ENCODE measurements at places on chromosomes 6 and 20.

- no peaks in the 10 kb centered on the region for H3K27me3 ChIP-seq
- no peaks in the 10 kb centered on the region for H3K4me1 ChIP-seq
- no peak for DNase-seq
- no peak overlapping the region for H3K4me3 ChIP-seq
These were observed 67.9 kb downstream of the CDYL start for GRCh38 chr6:4844108-4844507.

DNA sequence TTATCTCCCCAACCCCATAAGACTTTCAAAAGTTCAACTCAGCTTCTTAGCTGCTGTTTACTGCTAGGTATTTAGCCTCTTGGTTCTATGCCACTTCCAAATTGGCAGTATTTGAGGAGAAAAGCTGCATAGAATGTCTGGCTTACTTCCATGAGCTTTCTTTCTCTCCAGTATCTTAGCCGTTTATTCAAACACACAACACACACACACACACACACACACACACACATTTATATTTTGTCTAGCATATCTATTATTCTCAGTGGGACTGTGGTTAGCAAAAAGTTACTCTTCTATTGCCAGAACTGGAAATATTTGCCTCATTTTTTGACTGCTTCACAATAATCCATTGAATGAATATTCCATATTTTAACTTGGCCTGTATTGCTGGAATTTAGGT lies 634.2 kb upstream of the IMPG1 start:
- no peaks in the 10 kb centered on the region for H3K4me1 ChIP-seq
- no peak overlapping the region for H3K4me3 ChIP-seq
- no peak overlapping the region for H3K27ac ChIP-seq
- no peak for DNase-seq

DNA sequence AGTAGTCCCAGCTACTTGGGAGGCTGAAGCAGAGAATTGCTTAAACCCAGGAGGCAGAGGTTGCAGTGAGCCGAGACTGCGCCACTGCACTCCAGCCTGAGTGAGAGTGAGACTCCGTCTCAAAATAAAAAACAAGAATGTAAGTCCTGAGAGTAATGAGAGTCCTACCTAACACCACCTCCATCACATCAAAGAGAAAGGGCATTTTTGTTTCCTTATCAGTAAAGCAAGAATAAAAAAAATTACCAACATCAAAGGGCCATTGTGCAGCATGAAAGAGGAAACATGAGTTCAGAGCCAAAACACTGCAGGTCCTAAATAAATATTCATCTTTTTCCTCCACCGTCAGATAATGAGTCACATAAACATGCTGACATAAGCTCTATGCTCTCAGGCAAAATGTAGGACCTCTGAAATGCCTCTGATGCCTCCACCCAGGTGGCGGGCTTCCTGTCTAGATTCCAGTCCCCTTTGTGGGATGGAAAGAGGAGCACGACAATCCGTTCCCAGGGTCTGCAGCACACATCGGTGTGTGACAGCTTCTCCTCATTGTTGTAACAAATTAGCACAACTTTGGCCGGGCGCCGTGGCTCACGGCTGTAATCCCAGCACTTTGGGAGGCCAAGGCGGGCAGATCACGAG lies 7.2 kb downstream of the ATP9A start:
- H3K27ac ChIP-seq, result no peak overlapping the region
- no peaks in the 10 kb centered on the region for H3K27me3 ChIP-seq
- H3K4me3 ChIP-seq, result no peak overlapping the region
- no peaks in the 10 kb centered on the region for H3K4me1 ChIP-seq
- no peaks in the 10 kb centered on the region for H3K36me3 ChIP-seq

DNA sequence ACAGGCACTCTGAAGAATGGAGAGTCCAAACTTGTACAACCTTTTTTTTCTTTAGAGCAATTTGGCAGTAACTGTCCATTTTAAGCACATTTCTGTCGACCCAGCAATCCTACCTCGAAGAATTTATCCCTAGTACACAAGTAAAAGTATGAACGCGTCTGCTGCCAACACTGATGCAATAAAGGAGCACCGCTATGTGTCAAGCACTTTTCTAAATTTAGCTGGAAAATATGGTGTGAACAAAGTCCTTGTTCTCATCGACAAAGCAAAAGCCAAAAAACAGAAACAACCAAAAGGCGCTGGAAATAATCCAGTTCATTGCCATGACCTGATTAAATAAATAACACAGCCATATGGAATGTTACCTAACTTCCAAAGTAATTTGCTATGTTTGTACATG lies 1.1 kb downstream of the DPM1 start:
- no peak overlapping the region for H3K27ac ChIP-seq
- peak overlapping the region; percentile 89 for H3K4me3 ChIP-seq
- no peaks in the 10 kb centered on the region for H3K36me3 ChIP-seq
- no peak for DNase-seq
- peaks cover 2% of the 10 kb centered on the region for H3K4me1 ChIP-seq
- H3K27me3 ChIP-seq, result no peaks in the 10 kb centered on the region

- no peaks in the 10 kb centered on the region for H3K27me3 ChIP-seq
- no peak overlapping the region for H3K4me3 ChIP-seq
- DNase-seq, result no peak
- H3K27ac ChIP-seq, result peak overlapping the region; percentile 81
- H3K4me1 ChIP-seq, result no peaks in the 10 kb centered on the region
These were observed 38.1 kb upstream of the THBS2 start for GRCh38 chr6:169291646-169292337.

GRCh38 chr6:118580585-118581419 lies 32.7 kb downstream of the PLN start:
- H3K4me3 ChIP-seq, result no peak overlapping the region
- DNase-seq, result peak; percentile 40
- H3K4me1 ChIP-seq, result no peaks in the 10 kb centered on the region
- H3K36me3 ChIP-seq, result no peaks in the 10 kb centered on the region
- H3K27me3 ChIP-seq, result no peaks in the 10 kb centered on the region
- peak overlapping the region; percentile 62 for H3K27ac ChIP-seq

DNA sequence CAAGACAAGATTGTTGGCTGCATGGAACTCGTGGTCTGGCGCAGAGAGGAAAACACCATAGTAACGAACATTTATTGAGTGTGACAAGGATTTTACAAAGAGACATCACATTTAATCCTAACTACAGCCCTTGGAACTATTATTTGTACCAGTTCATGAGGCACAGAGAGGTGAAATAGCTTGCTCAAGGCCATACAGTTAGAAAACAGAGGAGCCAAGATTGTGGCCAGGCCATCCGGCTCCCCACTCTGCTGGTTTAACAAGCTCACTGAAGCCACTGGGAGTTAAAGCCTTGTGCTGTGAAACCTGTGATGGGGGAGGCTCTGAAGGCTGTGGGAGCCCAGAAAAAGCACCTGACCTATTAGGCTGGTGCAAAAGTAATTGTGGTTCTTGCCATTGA lies 74.9 kb upstream of the ZNFX1 start:
- no peaks in the 10 kb centered on the region for H3K36me3 ChIP-seq
- H3K27me3 ChIP-seq, result no peaks in the 10 kb centered on the region
- H3K4me1 ChIP-seq, result no peaks in the 10 kb centered on the region
- no peak overlapping the region for H3K27ac ChIP-seq

- no peaks in the 10 kb centered on the region for H3K36me3 ChIP-seq
- no peaks in the 10 kb centered on the region for H3K27me3 ChIP-seq
- no peaks in the 10 kb centered on the region for H3K4me1 ChIP-seq
- no peak overlapping the region for H3K4me3 ChIP-seq
- DNase-seq, result no peak
These were observed 228.5 kb downstream of the DLL1 start for GRCh38 chr6:170062209-170062914.

GRCh38 chr6:142155895-142156757 lies 9.1 kb downstream of the VTA1 start:
- no peak overlapping the region for H3K4me3 ChIP-seq
- no peaks in the 10 kb centered on the region for H3K27me3 ChIP-seq
- no peaks in the 10 kb centered on the region for H3K36me3 ChIP-seq
- peaks cover 13% of the 10 kb centered on the region for H3K4me1 ChIP-seq
- DNase-seq, result no peak

GRCh38 chr6:37126961-37127616 lies 42.9 kb upstream of the PIM1 start:
- no peak for DNase-seq
- H3K4me1 ChIP-seq, result peaks cover 10% of the 10 kb centered on the region
- no peak overlapping the region for H3K4me3 ChIP-seq
- H3K27ac ChIP-seq, result no peak overlapping the region

DNA sequence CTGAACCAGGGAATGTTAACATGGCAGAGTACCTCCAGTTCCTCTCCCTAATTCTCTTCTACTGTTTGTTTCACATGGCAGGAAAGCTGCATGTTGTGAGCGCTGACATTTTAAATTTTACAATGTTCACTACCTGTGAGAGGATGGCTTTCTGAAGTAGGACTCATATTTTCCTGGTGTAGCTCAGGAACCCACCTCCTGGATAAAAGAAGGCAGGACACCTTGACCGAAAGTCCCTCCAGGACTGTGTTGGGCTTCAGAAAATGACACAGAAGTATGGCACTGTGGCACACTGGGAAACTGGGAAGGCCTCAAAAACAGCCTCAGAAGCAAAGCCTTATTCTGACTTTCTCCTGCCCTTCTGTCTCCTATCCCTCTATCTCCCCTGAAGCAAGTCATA lies 33.3 kb downstream of the PTPRK start:
- no peak for DNase-seq
- no peaks in the 10 kb centered on the region for H3K36me3 ChIP-seq
- no peaks in the 10 kb centered on the region for H3K27me3 ChIP-seq
- H3K4me3 ChIP-seq, result no peak overlapping the region
- no peak overlapping the region for H3K27ac ChIP-seq

- H3K4me1 ChIP-seq, result peaks cover 26% of the 10 kb centered on the region
- peak overlapping the region; percentile 13 for H3K27ac ChIP-seq
- H3K27me3 ChIP-seq, result no peaks in the 10 kb centered on the region
- no peak overlapping the region for H3K4me3 ChIP-seq
- no peak for DNase-seq
- H3K36me3 ChIP-seq, result peaks cover 2% of the 10 kb centered on the region
These were observed 15.8 kb downstream of the RNF8 start for GRCh38 chr6:37369321-37370201.

DNA sequence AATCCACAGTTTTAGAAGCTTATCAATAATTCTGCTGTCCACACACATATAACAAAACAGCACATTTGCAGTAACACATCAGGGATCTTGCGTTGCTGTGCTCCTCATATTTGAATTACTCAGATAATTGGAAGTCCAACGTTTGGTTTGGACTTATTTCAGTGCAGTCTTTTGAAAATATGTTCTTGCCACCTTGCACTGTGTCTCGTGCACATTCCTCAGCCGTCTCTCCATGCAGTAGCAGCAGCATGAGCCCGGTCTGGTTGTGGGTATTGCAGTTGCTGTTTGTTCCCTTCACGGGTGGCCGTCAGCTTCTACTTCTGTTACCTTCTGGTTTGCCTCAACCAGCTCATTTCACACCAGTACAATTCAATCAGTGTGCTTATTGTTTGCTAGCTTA lies 215.5 kb downstream of the SLC24A3 start:
- no peaks in the 10 kb centered on the region for H3K4me1 ChIP-seq
- H3K27ac ChIP-seq, result no peak overlapping the region
- no peaks in the 10 kb centered on the region for H3K27me3 ChIP-seq
- no peak for DNase-seq
- no peaks in the 10 kb centered on the region for H3K36me3 ChIP-seq
- H3K4me3 ChIP-seq, result no peak overlapping the region

DNA sequence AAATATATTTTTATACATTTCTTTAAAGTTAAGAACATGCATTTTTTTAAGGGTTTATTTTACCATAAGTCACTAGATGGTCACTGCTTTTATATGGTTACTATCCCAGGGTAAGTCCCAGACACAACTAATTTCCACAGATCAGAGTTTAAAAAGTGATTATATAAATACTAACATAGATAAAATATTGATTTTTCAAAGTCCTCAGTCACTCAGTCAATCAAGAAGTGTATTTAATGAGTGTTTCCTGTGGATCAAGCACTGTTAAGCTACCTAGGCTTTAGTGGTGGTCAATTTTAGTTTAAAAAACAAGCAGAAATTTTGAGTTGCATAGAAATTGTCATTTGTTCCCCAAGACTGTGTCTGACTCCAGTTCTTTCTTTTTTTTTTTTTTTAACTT lies 399.5 kb upstream of the SYNCRIP start:
- no peak overlapping the region for H3K4me3 ChIP-seq
- H3K4me1 ChIP-seq, result no peaks in the 10 kb centered on the region
- no peaks in the 10 kb centered on the region for H3K36me3 ChIP-seq
- H3K27ac ChIP-seq, result no peak overlapping the region

DNA sequence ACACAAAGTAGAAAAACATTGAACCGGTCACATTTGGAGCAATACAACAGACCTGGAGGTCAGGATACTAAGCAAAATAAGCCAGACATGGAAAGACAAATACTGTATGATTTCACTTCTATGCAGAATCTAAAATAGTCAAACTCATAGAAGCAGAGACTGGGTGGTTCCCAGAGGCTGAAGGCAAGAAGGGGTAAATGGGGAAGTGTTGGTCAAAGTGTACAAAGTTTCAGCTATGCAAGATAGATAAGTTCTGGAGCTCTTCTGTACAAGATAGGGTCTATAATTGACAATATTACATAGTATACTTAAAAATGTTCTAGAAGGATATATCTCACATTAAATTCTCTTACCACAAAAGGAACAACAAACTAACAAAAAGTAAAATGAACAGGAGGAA lies 70.3 kb downstream of the TMEM244 start:
- no peaks in the 10 kb centered on the region for H3K27me3 ChIP-seq
- no peak overlapping the region for H3K4me3 ChIP-seq
- H3K27ac ChIP-seq, result no peak overlapping the region
- no peaks in the 10 kb centered on the region for H3K36me3 ChIP-seq

DNA sequence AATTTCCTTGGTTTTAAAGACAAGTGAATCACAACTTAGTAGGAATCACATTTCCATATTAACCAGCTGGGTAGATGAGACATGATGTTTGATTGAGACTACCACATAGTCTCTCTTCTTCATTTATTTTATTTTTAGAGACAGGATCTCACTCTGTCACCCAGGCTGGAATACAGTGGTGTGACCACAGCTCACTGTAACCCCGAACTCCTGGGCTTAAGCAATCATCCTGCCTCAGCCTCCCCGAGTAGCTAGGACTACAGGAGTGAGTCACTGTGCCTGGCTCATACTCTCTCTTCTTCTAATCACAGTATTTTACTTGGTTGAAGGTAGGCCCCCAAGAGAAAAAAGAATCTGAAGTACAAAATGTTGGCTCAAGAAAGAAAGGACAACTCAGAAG lies 80.2 kb upstream of the ASF1A start:
- H3K4me1 ChIP-seq, result no peaks in the 10 kb centered on the region
- DNase-seq, result no peak
- no peaks in the 10 kb centered on the region for H3K27me3 ChIP-seq
- H3K27ac ChIP-seq, result no peak overlapping the region
- H3K4me3 ChIP-seq, result no peak overlapping the region

- H3K27ac ChIP-seq, result no peak overlapping the region
- no peaks in the 10 kb centered on the region for H3K36me3 ChIP-seq
These were observed 197.2 kb upstream of the THEMIS start for GRCh38 chr6:128098000-128098581.

DNA sequence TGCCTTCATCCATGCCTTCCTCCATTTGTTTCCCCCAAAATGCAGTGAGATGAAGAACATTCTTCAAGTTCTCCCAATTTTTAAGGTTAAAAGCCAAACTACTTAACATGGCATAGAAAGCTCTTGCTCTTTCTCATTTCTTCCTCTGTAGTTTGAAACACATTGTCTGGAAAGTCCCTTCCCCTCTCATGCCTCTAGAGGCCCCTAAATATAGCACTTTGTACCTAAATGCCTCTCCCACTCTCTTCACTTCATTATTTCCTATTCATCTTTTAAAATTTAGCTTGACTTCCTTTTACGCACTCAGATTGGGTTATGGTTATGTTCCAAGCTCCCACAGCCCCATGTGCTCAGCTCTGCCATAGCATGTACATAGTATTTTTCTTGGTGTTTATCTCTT lies 389.3 kb downstream of the HDGFL1 start:
- no peaks in the 10 kb centered on the region for H3K27me3 ChIP-seq
- H3K36me3 ChIP-seq, result no peaks in the 10 kb centered on the region
- H3K27ac ChIP-seq, result no peak overlapping the region
- no peaks in the 10 kb centered on the region for H3K4me1 ChIP-seq

Data from tibial nerve (tissue), 4 donors.